CD4-positive, alpha-beta T cell (primary cell): ENCODE measurements at places on chromosomes 12 and 14.

GRCh38 chr12:101902641-101903040 is 25.3 kb downstream of the DRAM1 start:
- H3K27ac ChIP-seq, result no peak overlapping the region
- H3K27me3 ChIP-seq, result no peaks in the 10 kb centered on the region
- H3K4me1 ChIP-seq, result no peaks in the 10 kb centered on the region
- no peak overlapping the region for H3K4me3 ChIP-seq
- no peak for DNase-seq

GRCh38 chr12:102300824-102301461 is 103.3 kb upstream of the PMCH start:
- no peaks in the 10 kb centered on the region for H3K4me1 ChIP-seq
- no peaks in the 10 kb centered on the region for H3K36me3 ChIP-seq
- H3K27me3 ChIP-seq, result no peaks in the 10 kb centered on the region
- H3K4me3 ChIP-seq, result no peak overlapping the region

DNA sequence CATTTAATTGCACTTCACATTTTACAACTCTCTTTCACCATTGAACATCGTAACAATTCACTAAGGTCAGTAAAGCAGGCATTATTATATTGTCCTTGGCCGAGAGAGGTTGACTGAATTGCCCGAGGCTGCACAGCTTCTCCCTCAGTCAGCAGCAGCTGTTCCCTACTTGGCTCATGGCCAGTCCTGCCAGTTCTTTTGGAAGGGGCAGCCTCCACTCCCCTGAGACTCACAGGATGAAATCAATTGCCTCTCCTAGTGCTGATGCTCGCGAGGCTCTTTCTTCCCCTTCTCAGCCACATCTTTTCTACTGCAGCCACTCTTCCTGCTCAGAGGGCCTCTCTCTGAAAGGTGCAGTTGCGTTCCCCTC is 79.9 kb upstream of the KCNA1 start:
- peaks cover 46% of the 10 kb centered on the region for H3K4me1 ChIP-seq
- H3K27me3 ChIP-seq, result no peaks in the 10 kb centered on the region
- H3K4me3 ChIP-seq, result peak overlapping the region; percentile 15

GRCh38 chr12:47802312-47802711 is 17.4 kb downstream of the HDAC7 start:
- peaks cover 71% of the 10 kb centered on the region for H3K36me3 ChIP-seq
- H3K4me1 ChIP-seq, result peaks cover 96% of the 10 kb centered on the region
- no peak overlapping the region for H3K4me3 ChIP-seq
- peak overlapping the region; percentile 23 for H3K27ac ChIP-seq
- H3K27me3 ChIP-seq, result no peaks in the 10 kb centered on the region
- DNase-seq, result no peak

DNA sequence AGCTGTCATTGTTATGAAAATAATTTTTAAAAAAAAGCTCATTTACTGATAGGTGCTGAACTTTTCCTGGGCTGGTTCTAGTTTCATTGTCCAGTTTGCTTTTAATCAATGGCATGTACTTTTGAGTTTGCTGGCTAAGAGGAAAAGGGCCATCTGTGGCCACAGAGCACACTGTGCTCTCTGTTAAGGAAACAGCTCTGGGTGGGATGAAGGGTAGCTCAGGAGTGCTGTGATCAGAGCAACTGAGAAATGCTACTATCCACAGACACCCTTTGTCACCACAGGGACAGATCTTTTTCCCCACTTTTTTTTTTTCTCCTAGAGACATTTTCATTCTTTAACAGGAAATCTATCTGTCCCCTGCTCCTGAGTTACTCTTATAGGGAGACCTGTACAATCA is 387.1 kb upstream of the PRICKLE1 start:
- no peaks in the 10 kb centered on the region for H3K4me1 ChIP-seq
- H3K27ac ChIP-seq, result no peak overlapping the region
- no peak for DNase-seq
- H3K4me3 ChIP-seq, result no peak overlapping the region
- H3K36me3 ChIP-seq, result no peaks in the 10 kb centered on the region
- H3K27me3 ChIP-seq, result no peaks in the 10 kb centered on the region

- H3K27ac ChIP-seq, result no peak overlapping the region
- no peaks in the 10 kb centered on the region for H3K4me1 ChIP-seq
- no peak for DNase-seq
- H3K4me3 ChIP-seq, result no peak overlapping the region
- no peaks in the 10 kb centered on the region for H3K36me3 ChIP-seq
These were observed 69.0 kb upstream of the DDX11 start for GRCh38 chr12:31004666-31005065.

GRCh38 chr12:117284140-117284539 is 77.3 kb downstream of the NOS1 start:
- H3K4me1 ChIP-seq, result no peaks in the 10 kb centered on the region
- no peak for DNase-seq
- no peaks in the 10 kb centered on the region for H3K27me3 ChIP-seq
- H3K4me3 ChIP-seq, result no peak overlapping the region

- H3K4me1 ChIP-seq, result peaks cover 20% of the 10 kb centered on the region
- H3K27ac ChIP-seq, result no peak overlapping the region
- DNase-seq, result peak; percentile 83
- no peak overlapping the region for H3K4me3 ChIP-seq
- H3K36me3 ChIP-seq, result peaks cover 8% of the 10 kb centered on the region
These were observed 20.0 kb downstream of the BORCS5 start for GRCh38 chr12:12376646-12377448.

GRCh38 chr12:98343002-98343567 is 172.3 kb upstream of the TMPO start:
- H3K36me3 ChIP-seq, result no peaks in the 10 kb centered on the region
- H3K4me1 ChIP-seq, result no peaks in the 10 kb centered on the region
- no peak for DNase-seq
- H3K27ac ChIP-seq, result no peak overlapping the region
- H3K4me3 ChIP-seq, result no peak overlapping the region
- no peaks in the 10 kb centered on the region for H3K27me3 ChIP-seq

- DNase-seq, result no peak
- H3K27me3 ChIP-seq, result no peaks in the 10 kb centered on the region
- H3K4me3 ChIP-seq, result no peak overlapping the region
- peaks cover 9% of the 10 kb centered on the region for H3K4me1 ChIP-seq
- H3K36me3 ChIP-seq, result peaks cover 35% of the 10 kb centered on the region
These were observed 44.6 kb upstream of the NPFF start for GRCh38 chr12:53551889-53552291.

GRCh38 chr12:87491089-87491488 is 538.1 kb downstream of the C12orf50 start:
- H3K36me3 ChIP-seq, result no peaks in the 10 kb centered on the region
- no peak overlapping the region for H3K27ac ChIP-seq
- no peaks in the 10 kb centered on the region for H3K27me3 ChIP-seq
- H3K4me1 ChIP-seq, result no peaks in the 10 kb centered on the region
- H3K4me3 ChIP-seq, result no peak overlapping the region

GRCh38 chr14:73125746-73126145 is 10.6 kb upstream of the PSEN1 start:
- H3K4me1 ChIP-seq, result no peaks in the 10 kb centered on the region
- peaks cover 27% of the 10 kb centered on the region for H3K36me3 ChIP-seq
- no peak overlapping the region for H3K4me3 ChIP-seq

DNA sequence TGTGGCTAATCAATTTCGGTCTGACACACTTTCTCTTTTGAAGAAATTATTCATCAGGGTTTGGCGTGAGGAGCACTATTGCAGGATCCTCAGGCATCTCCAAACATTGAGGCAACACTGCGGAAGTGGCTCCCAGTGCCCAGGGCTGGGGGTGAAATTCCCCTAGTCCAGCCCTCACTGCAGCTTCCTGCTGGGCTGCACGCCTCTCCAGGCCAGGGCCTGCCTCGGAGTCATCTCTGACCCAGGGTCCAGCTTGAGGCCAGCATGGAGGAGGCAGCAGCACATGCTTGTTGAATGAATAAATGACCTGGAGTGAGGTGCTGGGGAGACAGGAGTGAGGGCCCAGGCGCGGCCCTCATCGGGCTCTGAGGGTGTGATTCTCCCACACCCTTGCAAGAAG is 36.0 kb upstream of the TDRD9 start:
- no peaks in the 10 kb centered on the region for H3K4me1 ChIP-seq
- no peaks in the 10 kb centered on the region for H3K36me3 ChIP-seq
- H3K4me3 ChIP-seq, result no peak overlapping the region
- no peaks in the 10 kb centered on the region for H3K27me3 ChIP-seq

GRCh38 chr14:90727082-90727481 is 89.1 kb downstream of the TTC7B start:
- no peaks in the 10 kb centered on the region for H3K36me3 ChIP-seq
- H3K27me3 ChIP-seq, result no peaks in the 10 kb centered on the region
- no peak for DNase-seq
- H3K27ac ChIP-seq, result no peak overlapping the region

- peak within 1 kb of the TSS; percentile 94 for H3K4me3 ChIP-seq
- peak; percentile 87 for DNase-seq
- peaks cover 19% of the 10 kb centered on the region for H3K36me3 ChIP-seq
- peaks cover 33% of the 10 kb centered on the region for H3K4me1 ChIP-seq
These were observed at the start of gene SLC8B1 for GRCh38 chr12:113334786-113335539. Gene SLC8B1 (minus strand): TSS chr12:113335109. CDS start chr12:113332878, 2,231 bp downstream.

- H3K4me3 ChIP-seq, result no peak overlapping the region
- no peaks in the 10 kb centered on the region for H3K27me3 ChIP-seq
- no peaks in the 10 kb centered on the region for H3K4me1 ChIP-seq
These were observed 294.2 kb downstream of the MED13L start for GRCh38 chr12:115983226-115983798.

DNA sequence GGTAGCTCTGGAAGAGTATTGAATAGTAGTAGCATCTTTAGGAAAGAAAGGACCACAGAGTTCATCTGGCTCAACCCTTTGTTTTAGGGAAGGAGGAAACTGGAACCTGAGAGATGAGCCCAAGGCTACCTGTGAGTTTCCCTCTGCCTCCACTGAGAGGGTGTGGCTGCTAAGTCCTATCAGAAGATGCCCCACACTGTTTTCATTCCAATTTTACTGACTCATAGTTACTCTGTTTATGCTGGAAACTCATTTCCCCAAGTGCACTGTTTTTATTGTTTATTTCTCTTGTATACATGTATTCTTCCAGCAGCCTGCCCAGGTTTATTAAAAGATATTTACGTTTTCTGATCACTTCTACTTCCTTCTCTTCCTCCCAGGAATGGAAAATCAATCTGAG is 127.4 kb upstream of the ARHGAP5 start:
- no peaks in the 10 kb centered on the region for H3K36me3 ChIP-seq
- peaks cover 22% of the 10 kb centered on the region for H3K4me1 ChIP-seq
- no peak overlapping the region for H3K4me3 ChIP-seq
- H3K27me3 ChIP-seq, result no peaks in the 10 kb centered on the region
- DNase-seq, result no peak
- no peak overlapping the region for H3K27ac ChIP-seq

GRCh38 chr14:88323086-88323522 is at the start of gene KCNK10:
Gene KCNK10 (minus strand): TSS chr14:88323269. CDS start chr14:88322798, 471 bp downstream.
- DNase-seq, result no peak
- H3K4me1 ChIP-seq, result peaks cover 4% of the 10 kb centered on the region
- H3K36me3 ChIP-seq, result no peaks in the 10 kb centered on the region

DNA sequence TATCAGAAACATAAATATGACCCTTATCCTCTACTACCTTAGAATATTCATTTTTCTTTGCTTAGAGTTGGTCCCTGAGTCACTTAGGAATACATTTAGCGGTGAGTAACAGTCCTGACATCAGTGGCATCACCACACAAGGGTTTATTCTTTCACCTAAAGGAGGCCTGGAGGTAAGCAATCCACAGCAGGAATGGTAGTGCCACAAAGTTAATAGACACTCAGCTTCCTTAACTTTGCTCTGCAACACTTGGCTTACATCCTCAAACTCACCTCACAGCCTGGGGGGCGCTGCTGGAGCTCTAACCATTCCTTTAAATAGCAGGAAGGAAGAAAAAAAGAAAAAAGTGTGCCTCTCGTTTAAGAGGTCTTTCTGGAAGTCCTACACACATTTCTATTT is 29.1 kb downstream of the BBOF1 start:
- no peaks in the 10 kb centered on the region for H3K36me3 ChIP-seq
- no peak overlapping the region for H3K4me3 ChIP-seq
- no peaks in the 10 kb centered on the region for H3K27me3 ChIP-seq
- no peak for DNase-seq
- H3K4me1 ChIP-seq, result no peaks in the 10 kb centered on the region

DNA sequence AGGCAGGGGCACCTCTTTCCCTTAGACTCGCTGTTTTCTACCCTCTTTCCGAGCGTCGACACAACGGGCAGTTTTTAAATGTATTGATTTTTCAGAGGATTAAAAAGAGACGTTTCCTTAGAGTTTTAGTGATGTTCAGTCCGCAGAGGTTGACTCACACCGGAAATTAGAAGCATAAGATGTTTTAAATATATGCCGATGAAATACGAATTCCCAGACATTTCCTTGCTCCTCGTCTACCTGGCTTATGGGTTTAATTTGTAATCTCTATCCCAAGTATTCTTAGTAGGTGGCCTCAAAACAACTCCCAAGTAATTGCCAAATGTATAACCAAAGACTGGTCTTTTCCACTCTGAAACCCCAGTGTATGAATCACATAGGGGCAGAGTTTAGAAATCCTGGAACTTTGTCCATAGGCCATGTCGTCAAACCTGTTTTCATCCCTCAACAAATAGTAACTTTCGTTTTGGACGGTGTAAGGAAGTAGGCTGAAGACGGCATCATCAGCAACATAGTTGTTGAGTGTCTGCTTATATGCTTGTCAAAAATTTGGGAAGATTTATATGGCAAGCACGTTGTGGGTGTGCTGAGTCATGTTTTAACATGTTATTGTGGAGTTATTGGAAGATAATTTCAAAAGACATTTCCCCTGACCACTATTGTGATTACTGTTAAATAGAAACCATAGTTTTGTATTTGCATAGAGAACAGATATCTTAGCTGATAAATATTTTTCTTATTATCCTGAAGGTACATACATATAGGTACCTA is 824 bp downstream of the TBK1 start:
- H3K27ac ChIP-seq, result peak overlapping the region; percentile 79
- peaks cover 25% of the 10 kb centered on the region for H3K4me1 ChIP-seq
- H3K4me3 ChIP-seq, result peak overlapping the region; percentile 99
- no peaks in the 10 kb centered on the region for H3K36me3 ChIP-seq
- no peaks in the 10 kb centered on the region for H3K27me3 ChIP-seq
- DNase-seq, result peak; percentile 63

GRCh38 chr14:100168506-100168905 is 9.1 kb upstream of the DEGS2 start:
- DNase-seq, result no peak
- no peak overlapping the region for H3K4me3 ChIP-seq
- H3K36me3 ChIP-seq, result no peaks in the 10 kb centered on the region
- H3K27ac ChIP-seq, result no peak overlapping the region
- peaks cover 10% of the 10 kb centered on the region for H3K4me1 ChIP-seq

DNA sequence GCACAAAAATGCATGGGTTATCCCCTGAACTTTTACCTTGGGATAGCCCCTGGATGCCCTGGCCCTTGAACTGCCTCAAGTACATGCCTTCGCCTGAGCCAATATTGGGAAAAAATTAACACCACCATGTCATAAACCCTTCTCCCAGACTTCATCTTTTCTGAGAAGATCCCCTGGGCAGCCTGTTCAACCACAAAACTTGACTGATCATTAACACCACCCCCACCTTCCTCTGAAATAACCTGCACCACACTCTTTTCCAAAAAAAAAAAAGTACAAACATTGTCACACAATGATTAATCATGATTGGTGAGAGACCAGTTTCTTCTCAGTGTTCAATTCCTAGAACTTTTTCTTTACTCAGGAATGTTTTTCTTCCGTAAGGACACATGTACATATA is 217.9 kb downstream of the PAX9 start:
- no peaks in the 10 kb centered on the region for H3K27me3 ChIP-seq
- no peaks in the 10 kb centered on the region for H3K4me1 ChIP-seq
- no peak overlapping the region for H3K4me3 ChIP-seq
- H3K27ac ChIP-seq, result no peak overlapping the region
- DNase-seq, result no peak
- no peaks in the 10 kb centered on the region for H3K36me3 ChIP-seq

GRCh38 chr12:12017798-12018197 is 52.9 kb upstream of the BCL2L14 start:
- H3K27ac ChIP-seq, result no peak overlapping the region
- no peak overlapping the region for H3K4me3 ChIP-seq
- H3K27me3 ChIP-seq, result no peaks in the 10 kb centered on the region
